HuH-7 (cell line): ENCODE measurements at places on chromosomes 2 and 18.
A peak's percentile ranks its signal among the peaks of the same experiment; 100 is the strongest.

DNA sequence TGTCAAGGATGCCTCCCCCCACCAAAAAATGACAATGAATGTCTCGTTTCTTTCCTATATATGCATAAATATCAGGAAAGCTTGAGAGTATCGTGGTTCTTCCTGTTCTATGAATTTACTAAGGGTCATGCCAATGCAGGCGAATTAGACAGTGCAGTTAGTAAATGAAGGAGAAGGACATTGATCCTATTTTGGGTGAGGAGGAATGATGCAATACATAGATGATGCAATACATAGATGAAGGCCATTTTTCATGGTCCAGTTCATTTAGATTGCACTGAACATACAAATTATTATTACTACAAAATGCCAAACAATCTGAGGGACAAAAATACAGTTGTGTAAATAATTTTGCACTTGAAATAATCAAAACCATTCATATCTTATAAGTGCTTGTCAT is 1265.0 kb downstream of the LRP1B start:
- no peak for DNase-seq

GRCh38 chr2:18980786-18981430 is 377.5 kb downstream of the OSR1 start:
- DNase-seq: no peak

GRCh38 chr2:64760128-64760527 is 106.4 kb upstream of the SERTAD2 start:
- DNase-seq: no peak

DNA sequence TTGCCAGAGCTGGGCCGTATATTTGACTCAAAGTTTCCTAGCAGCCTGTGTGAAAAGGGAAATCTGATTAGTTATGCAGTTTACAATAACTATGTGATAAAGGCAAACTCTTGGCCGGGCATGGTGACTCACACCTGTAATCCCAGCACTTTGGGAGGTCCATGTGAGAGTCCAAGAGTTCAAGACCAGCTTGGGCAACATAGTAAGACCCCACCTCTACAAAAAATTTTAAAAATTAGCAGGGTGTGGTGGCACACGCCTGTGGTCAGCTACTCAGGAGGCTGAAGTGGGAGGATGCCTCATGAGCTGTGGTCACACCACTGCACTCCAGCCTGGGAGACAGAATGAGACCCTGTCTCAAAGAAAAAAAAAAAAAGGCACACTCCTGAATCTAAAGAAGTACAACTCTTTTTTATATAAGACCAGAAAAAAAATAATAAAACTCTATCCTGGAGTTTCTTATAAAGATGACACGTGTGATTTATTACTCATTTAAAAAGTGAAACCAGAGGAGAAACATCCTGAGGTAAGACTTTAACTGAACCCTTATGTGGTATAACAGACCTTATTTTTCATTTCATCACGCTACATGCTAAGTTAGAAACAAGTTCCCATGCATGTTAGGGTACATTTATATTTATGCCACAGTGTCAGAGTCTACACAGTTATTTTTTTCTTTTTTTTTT is 32.6 kb upstream of the KCMF1 start:
- DNase-seq: no peak

DNA sequence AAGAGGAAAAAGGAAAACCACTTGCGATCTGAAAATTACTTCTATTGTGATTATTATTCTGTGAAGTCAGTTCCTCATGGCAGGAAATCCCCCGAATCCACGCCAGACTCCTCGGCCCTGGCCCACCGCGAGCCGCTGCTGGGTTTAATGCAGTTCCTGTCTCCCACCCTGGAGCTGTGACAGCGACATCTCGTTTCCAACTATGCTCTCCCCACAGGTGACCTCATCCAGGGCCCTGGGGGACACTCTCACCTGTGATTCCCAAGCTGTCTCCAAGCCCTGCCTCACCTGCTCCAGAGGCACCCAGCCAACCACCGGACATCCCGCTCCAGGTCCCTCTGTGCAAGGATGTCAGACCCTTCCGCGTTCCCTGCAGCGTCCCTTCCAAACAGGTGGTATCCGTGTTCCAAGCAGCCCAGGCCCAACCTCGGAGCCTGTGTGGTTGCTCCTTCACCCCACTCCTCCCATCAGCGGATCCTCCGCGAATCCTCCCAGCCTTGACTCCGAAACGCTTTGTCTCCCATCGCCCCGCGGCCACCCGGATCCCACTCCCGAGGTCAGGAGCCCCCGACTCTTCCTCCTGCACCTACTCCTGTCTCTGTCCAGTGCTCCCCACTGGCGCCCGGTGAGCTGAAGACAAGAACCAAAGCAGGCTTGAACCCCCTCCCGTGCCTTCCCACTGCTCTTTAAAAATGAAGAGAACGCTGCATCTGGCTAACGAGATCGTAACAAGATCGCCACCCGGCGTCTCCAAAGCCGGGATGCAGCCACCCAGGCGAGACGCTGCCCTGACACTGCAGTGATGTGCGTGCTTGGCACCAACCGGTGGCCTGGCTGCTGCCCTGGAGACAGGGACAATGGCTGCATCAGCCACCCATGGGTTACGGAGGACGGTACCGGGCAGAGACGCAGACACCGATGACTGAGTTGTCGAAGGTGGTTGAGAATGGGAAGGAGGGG is 96.5 kb downstream of the NDUFA10 start:
- DNase-seq: no peak

DNA sequence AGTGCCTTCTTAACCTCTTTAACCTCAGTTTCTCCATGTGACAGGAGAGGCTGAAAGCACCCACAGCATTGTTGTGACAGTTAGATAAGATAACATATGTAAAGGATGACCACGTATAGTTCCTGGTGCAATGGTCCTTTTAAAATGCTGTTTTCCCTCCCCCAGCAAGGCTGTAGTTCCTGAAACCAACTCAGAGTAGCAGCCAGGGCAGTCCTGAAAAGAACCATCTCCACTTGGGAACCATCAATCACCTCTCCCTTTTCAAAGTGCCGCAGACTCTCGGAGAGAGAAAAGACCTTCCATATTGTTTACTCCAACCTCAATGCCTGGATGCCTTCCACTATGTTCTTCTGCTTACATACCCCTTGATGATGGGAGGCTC is 158.8 kb downstream of the DDX1 start:
- no peak for DNase-seq

DNA sequence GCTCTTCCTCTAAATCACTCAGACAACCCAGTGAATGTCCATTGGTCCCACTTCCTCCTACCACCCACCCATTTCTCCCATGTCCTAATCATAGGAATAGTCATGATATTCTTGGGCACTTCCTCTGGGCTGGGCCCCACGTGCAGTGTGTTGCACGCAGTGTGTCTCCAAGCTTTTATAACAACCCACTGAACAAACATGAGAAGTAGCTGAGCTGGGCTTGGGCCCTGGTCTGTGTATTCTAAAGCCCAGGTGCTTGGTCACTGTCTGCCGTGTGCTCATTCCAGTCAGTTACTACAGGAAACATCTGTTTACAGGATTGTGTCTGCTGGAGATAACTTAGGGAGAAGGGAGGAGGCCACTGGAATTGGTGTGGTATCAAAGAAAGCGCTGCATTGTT is 64.2 kb upstream of the THOC1 start:
- DNase-seq: no peak

- no peak for DNase-seq
These were observed 150.0 kb downstream of the ZNF385B start for GRCh38 chr2:179711375-179711774.

DNA sequence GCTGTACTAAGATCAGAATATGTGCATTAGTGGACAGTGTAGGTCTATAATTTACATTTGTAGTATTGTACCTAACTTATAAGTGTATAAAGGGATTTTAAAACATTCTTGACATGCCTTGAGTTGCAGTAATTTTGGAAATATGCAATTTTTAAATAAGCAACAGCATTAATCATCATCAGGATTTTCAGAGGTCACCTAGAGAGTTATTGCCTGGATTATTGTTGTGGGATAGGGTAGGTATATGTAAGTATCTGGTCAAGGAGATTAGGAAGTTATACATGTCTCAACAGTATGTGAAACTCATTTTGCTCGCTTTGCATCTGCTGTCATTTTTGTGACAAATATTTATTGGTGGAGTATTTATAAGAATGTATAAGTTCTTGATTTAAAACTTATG is 184.2 kb downstream of the WDR7 start:
- no peak for DNase-seq

- DNase-seq: no peak
These were observed 9.3 kb downstream of the ST6GAL2 start for GRCh38 chr2:106876699-106877098.

GRCh38 chr2:168147830-168148794 is 99.3 kb downstream of the STK39 start:
- no peak for DNase-seq

DNA sequence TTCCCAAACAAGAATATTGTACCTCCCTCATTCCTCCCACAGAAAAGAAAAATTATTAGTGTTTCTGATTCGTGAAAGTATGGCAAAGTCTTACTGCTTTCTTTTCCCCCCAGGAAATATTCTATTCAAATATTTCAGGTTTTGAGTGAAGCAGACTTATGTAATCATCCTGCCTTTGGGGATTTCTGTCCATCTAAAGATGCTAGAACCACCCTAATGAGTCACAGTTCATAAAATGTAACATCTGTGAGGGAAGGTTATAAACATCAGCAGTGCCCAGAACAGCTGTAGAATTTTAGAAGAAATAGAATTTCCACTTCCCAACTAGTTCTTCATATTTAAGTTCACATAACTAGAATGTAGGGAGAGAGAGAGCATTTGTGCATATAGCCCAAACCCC is 39.0 kb downstream of the EEF1B2 start:
- DNase-seq: no peak

- no peak for DNase-seq
These were observed 156.7 kb downstream of the QPCT start for GRCh38 chr2:37501113-37501512.

DNA sequence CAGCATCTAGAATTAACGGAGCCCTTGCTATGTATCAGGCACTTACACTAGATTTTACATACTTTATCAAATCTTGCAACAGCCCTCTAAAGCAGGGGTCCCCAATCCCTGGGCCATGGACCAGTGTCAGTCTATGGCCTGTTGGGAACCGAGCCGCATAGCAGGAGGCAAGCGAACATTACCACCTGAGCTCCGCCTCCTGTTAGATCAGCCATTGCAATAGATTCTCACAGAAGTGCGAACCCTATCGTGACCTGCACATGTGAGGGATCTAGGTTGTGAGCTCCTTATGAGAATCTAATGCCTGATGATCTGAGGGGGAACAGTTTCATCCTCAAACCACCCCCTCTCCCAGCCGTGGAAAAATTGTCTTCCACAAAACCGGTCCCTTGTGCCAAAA is 13.4 kb downstream of the DNAJB2 start:
- no peak for DNase-seq

DNA sequence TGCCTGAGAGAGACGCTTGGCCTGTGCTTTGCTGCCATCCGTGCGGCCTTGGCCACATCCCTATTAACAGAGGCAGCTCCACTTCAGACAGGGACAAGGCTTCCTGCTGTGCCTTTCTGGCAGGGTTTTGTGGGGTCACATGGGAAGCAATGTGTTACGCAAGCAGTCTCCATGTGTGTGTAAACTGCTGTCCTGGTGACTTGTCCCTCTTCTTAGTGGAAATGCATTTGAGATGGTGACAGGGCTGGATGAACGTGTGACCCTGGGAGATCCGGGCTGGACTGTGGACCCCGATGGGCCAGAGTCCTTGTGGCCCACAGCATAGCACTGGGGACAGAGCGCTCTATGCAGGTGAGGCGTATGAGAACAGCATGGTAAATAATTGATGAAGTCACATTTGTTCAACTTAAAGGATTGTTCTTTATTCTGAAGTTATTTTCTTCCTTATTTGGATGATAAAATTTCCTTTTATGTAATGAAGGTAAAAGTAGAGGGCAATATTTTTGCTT is 23.2 kb downstream of the ASB1 start:
- DNase-seq: peak; percentile 60

- no peak for DNase-seq
These were observed 127.3 kb upstream of the NYAP2 start for GRCh38 chr2:225272173-225272572.

DNA sequence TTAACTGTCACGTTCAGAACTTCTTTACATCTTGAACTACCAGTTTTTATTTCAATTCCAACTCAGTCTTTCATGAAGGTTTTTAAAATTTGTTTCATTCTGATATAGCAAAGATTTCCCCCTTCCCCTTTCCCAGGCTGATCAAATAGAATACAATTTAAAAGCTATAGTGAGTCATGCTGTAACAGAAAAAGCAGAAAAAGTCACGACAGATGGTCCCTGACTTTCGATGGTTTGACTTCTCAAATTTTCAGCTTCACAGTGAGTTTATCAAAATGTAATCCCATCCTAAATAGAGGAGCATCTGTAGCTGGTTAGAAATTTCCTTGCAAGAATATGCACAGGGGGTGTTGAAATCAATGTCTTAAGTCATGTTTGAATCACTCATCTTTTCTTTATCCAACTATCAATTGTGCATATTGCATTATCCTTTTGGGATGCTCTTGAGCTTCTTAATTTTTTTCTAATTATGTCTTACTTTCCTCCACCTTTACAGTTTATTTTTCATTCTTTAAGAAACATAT is 500.3 kb downstream of the LRP1B start:
- DNase-seq: no peak

DNA sequence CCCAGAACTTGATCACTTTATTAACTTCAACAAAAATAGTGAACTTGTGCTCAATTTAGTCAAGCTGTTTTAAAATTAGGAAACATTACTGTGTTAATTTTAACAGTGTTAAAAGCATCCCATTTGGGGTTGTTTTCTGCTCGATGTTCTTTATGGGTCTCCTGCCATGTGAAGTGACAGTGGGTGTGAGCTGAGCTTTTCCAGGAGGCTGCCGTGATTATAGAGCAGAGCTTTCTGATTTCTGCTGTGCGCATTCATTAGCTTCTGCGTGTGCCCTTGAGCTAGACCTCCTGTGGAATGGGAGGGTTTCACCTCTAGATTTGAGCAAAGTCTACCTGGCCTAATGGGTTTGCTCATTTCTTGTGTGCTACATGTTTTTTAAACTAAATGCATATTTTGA is 121.5 kb downstream of the WDSUB1 start:
- DNase-seq: no peak

- DNase-seq: no peak
These were observed 834.9 kb upstream of the SALL3 start for GRCh38 chr18:78144669-78145068.

DNA sequence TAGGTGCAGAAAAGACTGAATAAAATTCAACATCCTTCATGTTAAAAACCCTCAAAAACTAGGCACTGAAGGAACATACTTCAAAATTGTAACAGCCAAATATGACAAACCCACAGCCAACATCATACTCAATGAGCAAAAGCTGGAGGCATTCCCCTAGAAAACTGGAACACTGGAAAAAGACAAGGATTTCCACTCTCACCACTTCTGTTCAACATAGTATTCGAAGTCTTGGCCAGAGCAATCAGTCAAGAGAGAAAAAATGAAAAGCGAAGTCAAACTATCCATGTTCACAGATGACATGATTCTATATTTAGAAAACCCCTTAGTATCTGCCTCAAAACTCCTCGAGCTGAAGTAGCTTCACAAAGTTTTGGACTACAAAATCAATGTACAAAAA is 282.3 kb downstream of the PID1 start:
- no peak for DNase-seq

GRCh38 chr2:1055014-1055595 is 104.5 kb downstream of the SNTG2 start:
- no peak for DNase-seq
